ENCODE measurements at places on chromosomes 3 and 15.
A peak's percentile ranks its signal among the peaks of the same experiment; 100 is the strongest.

DNA sequence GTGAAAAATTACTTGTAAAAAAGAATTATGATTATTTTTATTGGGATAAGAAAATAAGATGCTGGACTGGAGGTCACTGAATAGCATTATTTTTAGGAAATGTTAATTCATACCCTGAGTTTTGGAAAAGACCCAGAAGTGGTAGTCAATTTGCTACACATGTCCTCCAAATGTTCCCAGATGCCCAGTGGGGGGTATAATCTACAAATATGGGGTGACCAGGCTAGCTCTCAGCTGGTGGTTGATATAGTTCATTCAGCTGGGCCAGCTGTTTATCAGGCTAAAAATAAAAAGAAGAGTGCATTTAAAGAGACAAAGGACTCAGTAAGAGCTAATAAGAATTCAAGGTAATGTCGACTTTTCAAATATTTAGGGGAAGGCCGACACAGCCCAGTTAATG, 402.0 kb upstream of the GOLIM4 start:
- DNase-seq = no peak

GRCh38 chr15:66290518-66290917, 2.9 kb upstream of the DIS3L start:
- DNase-seq = peak; percentile 29

GRCh38 chr3:32481791-32482631, 20.6 kb downstream of the CMTM6 start:
- no peak for DNase-seq

GRCh38 chr15:96551196-96551595, 220.7 kb downstream of the NR2F2 start:
- no peak for DNase-seq

DNA sequence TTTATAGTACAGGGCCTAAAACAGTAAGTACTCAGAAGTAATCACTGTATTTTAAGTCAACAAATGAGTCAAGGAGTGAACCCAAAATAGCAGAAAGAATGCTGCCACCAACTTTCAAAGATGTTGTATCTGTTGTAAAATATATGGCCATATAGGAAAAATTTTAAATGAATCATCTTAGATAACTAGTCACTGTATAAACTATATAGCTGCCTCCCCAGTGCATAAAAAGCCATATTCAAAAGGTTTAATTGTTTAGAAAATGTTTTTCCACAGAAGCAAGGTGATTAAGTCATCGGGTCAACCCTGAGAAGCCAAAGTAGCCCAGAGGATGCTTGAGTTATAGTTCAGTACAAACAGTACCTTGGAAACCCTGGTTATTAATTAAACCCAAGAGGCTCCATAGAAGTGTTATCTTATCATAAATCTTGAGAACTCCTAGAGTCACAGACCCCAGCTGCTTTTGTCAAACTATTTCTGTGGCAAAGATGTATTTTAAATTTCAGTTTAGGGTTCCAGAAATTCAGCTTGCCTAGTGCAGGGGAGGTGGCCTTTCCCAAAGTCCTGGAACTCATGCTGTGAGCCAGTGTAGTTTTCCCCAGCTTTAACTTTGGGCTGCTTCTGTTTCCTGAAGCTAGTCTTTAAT, 39.2 kb downstream of the MBNL1 start:
- DNase-seq = no peak

DNA sequence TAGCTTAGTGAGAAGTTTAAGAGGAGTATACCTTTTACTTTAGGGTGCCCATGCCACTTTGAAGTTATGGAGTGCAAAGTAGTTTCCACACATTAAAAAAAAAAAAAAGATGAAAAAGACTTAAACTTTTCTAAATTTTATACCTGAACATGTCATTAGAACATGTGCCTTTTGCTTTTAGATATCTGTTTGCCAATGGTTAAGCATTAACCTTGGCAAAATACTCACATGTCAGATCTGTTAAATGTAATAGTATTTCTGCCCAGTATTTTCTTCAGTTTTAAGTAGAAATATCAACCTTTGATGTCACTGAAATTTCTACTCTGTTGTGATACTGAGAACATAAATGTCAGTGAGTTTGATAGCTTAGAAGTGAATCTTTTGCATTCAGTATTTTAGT, 12.2 kb downstream of the ZFAND6 start:
- DNase-seq = no peak

- DNase-seq = no peak
These were observed 1024.3 kb downstream of the FHIT start for GRCh38 chr3:60226912-60227311.

- no peak for DNase-seq
These were observed 337.3 kb upstream of the TBC1D5 start for GRCh38 chr3:18079739-18080138.

- DNase-seq = no peak
These were observed 23.0 kb upstream of the FURIN start for GRCh38 chr15:90845201-90845949.

DNA sequence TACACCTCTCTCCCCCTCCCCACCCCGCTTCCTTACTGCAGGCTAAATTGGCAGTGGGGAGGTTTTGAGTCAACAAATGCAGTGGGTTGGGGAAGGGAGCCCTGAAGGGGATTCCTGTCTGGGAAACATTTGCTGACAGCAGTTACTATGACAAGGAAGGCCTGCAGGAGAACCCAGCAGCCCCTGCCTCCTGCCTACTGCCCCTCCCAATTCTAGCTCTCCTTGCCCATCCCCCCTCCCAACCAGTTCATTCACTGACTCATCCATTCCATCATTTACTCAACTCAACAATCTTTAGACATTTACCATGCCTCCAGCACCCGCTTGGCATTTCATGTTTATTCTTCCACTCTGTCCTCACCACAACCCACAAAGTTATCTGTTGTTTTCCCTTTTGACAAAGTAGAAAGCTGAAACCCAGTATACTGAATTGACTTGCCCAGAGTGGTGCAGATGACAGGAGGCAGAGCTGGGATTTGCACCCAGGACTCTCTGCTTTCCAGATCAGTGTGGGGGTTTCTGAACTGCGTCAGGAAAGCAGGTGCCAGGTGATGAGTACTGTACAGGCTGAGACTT, 75.0 kb downstream of the MAGEF1 start:
- DNase-seq = peak; percentile 74

DNA sequence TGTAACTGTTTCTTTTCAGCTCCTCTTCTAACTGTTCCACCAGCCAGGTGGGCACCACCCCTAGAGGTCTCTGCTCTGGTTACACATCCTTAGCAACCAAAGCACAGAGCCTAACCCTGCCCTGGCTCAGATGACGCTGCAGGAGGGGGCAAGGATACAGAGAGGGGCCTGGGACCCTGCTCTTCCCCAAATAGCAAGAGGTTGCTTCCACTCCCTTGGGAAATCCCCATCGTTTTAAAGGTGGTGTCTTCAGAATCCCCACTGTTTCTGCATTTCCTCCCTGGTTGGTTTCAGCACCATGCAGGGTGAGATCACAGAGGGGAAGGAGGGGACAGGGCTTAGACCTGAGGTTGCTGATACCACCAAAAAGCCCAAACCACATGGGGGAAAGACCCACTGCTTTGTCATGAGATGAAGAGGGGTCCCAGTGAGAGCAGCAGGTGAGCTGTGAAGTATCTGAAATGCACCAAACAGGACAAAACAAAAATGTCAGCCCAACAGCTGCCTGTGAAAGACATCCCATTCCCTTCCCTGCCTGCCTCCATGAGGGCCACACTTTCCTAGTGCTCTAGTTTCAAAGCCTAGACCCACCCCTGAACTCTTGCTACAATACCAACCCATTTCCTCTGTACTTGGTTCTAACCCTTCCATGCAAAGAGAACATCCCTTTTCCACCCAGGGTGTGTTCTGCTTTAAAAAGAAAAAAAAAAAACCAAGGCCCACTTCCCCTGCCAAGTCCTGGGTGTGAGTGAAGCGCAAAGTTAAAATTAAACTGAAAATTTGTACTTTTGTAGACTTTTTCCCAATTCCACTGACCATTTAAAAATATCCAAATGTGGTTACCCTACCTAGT, 29.0 kb downstream of the ANP32A start:
- DNase-seq = peak; percentile 68

DNA sequence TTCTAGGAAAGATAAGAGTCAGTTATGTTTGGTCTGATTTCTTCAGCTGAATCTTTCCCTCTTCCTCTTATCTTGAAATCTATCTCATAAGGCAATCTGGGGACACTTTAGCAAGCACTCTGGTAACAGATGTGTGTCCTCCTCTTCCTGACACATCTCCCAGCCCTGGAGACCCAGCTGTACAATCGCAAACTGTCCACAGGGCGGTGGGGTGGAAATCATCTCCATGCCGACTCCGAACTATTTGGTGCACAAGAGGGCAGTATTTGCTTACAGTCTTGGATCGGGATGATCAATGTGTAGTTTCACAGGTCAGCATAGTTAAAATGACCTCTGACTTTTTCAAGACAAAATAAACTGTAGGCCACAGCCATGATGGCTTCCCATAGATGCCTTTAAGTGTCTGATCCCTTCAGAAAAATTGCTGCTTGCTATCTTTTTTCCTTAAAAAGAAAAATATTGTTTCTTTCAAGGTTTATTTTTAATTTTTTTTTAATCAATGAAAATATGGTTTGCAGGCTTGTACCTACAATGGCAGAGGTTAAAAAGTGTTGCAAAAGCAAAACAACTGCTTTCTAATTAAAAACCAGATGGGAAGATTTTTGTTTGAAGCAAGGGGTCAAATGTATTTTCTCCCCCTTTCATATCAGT, 17.7 kb downstream of the EEFSEC start:
- no peak for DNase-seq

- DNase-seq = no peak
These were observed 21.0 kb downstream of the THSD4 start for GRCh38 chr15:71136159-71136783.

DNA sequence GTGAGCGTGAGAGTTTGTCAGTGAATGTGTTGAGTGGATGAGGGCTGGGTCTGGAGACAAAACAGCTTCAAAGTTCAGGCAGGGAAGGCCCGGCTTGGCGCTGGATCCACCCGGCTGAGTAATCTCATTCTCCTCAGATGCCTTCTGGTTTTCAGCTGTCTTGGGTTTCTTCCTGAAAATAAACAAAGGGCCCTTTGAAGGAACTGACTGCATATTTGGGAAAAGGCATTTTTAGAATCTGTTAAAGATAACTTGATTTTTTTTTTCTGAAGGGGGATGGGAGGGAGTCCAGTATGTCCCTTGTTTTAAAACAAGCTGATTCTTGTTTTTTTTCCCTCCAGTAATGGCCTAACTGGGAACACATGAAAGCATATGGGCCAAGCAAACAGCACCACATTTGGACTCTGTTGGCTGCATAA, 86.4 kb downstream of the TIGIT start:
- DNase-seq = no peak

GRCh38 chr3:33883951-33884561, 85.6 kb downstream of the PDCD6IP start:
- no peak for DNase-seq

GRCh38 chr3:52771334-52771681, 568 bp upstream of the NEK4 start:
- no peak for DNase-seq

DNA sequence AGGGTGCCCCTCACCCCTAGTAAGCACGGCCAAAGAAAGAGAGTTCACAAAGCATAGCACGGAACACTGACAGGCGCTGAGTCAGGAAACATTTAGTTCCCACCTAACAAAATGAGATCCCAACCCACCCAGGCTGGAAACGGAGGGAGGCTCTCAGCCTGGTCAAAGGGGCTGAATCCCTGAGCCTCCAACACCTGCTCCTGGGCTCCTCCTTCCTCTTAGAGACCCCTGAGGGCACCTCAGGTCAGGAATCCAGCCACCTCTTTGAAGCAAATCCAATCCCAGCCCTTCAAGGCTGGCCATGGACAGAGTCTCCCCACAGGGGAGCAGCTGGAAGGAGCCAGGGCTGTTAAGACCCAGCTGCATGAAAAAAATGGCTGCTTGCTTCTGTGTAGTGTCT, 154.4 kb upstream of the HES1 start:
- DNase-seq = no peak

DNA sequence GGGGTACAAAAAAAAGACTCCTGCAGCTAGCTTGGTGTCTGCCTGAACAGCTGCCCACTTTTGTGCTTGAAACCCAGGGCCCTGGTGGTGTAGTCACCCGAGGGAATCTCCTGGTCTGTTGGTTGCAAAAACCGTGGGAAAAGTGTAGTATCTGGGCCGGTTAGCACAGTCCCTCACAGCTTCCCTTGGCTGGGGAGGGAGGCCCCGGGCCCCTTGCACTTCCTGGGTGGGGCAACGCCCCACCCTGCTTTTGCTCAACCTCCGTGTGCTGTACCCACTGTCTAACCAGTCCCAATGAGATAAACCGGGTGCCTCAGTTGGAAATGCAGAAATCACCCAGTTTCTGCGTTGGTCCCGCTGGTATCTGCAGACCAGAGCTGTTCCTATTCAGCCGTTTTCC, 211.7 kb upstream of the ZPLD1 start:
- DNase-seq = no peak

Data from stimulated activated naive CD8-positive, alpha-beta T cell treated with anti-CD3 and anti-CD28 coated beads, Interleukin-15, amount 100 ng/mL, for 72 hours (primary cell).